ENCODE measurements at places on chromosomes 1 and 21.

GRCh38 chr1:28783363-28783762, 28.6 kb upstream of the OPRD1 start:
- DNase-seq: no peak
- peaks cover 16% of the 10 kb centered on the region for H3K4me1 ChIP-seq
- no peak overlapping the region for H3K27ac ChIP-seq
- no peaks in the 10 kb centered on the region for H3K36me3 ChIP-seq

- H3K27me3 ChIP-seq: no peaks in the 10 kb centered on the region
- DNase-seq: no peak
- H3K36me3 ChIP-seq: no peaks in the 10 kb centered on the region
- H3K4me3 ChIP-seq: no peak overlapping the region
Observed at GRCh38 chr1:169574336-169574735, 11.9 kb downstream of the F5 start.

DNA sequence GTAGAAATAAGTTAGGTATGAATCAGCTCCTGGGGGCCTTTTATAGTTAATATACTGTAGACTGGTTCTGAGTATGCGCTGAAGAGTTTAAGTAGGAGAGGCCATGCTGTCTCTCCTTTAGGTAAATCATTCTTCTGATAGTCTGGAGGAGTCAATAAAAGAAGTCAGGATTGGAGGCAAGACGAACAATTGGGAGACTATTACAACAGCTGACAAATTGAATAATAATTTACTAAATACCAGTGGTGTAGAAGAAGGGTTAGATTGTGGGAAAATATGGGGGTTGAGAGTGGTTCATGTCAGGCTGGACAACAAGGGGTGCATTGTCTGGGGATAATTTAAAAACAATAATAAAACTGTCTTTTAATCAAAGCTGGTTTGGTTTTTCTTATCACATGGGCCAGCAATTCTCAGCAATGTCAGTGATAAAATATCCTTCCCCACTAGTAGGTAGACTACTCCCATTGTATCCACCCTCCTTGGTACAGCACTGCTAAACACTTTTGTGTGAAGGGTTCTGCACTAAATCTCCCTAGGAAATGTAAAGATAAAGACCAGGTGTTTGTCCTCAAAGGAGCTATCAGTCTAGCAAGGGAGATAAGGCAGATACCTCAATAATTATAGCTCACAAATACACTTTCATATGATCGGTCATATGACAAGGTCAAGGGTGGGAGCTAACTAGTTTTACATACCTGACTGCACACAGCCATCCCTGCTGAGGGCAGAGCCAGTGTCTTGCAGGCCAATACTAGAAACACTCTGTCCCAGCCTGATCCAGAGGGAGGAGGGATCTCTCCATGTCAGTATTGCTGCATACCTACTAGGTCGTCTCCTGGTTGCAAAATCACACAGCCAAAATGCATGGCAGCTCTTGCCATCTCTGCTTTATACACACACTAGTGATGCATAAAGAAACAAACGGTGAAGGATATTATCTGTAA, 299.7 kb downstream of the VAV3 start:
- no peaks in the 10 kb centered on the region for H3K36me3 ChIP-seq
- H3K27me3 ChIP-seq: no peaks in the 10 kb centered on the region
- DNase-seq: no peak
- no peaks in the 10 kb centered on the region for H3K4me1 ChIP-seq

GRCh38 chr1:96049759-96050409, 671.7 kb upstream of the PTBP2 start:
- H3K4me1 ChIP-seq: no peaks in the 10 kb centered on the region
- H3K4me3 ChIP-seq: no peak overlapping the region
- no peak overlapping the region for H3K27ac ChIP-seq
- H3K27me3 ChIP-seq: no peaks in the 10 kb centered on the region

GRCh38 chr1:168972887-168973286, 133.6 kb upstream of the ATP1B1 start:
- no peaks in the 10 kb centered on the region for H3K36me3 ChIP-seq
- H3K27ac ChIP-seq: no peak overlapping the region
- H3K4me3 ChIP-seq: no peak overlapping the region
- no peaks in the 10 kb centered on the region for H3K27me3 ChIP-seq
- no peak for DNase-seq
- peaks cover 10% of the 10 kb centered on the region for H3K4me1 ChIP-seq

DNA sequence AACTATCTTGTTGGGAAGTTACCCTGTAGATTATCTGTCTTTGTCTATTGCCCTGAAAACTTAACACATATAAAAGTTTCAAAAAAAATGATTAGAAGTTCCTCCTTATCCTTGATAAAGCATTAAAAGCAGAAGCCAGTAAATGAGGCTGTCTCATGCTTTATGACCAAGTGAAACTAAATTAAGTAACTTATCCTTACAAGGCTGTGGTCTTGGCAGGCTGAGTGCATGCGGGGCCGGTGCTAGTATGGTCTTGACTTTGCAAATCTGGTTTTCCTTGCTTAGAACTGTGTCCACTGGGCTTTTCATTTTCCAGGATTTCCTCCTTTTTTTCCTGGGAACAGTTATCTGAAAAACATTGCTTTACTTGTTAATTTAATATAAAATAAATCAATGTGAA, 43.1 kb downstream of the PCNX2 start:
- DNase-seq: no peak
- no peaks in the 10 kb centered on the region for H3K27me3 ChIP-seq
- no peaks in the 10 kb centered on the region for H3K4me1 ChIP-seq
- no peaks in the 10 kb centered on the region for H3K36me3 ChIP-seq

DNA sequence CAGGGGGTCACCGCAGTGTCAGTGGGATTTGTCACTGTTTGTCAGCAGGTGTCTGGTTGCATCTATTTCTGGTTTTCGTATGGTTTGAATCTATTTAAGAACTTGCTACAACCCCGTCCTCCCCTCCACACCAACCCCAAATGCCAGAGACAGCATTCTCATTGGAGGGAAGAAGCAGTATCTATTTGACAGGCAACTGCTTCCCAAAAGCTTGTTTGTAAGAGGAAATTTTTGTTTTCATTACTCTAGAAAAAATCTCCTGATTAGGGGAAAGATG, 54.4 kb downstream of the NR5A2 start:
- H3K27me3 ChIP-seq: peaks cover 22% of the 10 kb centered on the region
- H3K27ac ChIP-seq: no peak overlapping the region

DNA sequence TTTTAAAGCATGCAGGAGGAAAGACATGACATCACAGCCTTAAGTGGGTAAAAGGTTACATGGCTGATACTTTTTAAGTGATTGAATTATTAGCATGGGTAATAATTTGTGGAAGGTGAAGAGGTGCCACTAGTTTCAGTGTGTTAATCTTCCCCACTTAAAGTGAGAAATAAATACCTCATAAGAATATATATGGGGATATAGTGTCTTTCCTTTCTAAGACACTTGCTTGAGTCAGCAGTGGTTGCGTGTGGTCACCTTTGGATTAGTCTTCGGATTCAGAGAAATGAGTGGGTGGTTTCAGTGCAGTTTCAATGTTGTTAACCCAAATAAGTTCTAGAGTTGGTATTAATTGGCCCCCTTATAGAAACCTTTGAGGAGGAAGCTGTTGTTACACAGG, 94.1 kb downstream of the ADGRL2 start:
- H3K36me3 ChIP-seq: no peaks in the 10 kb centered on the region
- peaks cover 22% of the 10 kb centered on the region for H3K4me1 ChIP-seq
- no peaks in the 10 kb centered on the region for H3K27me3 ChIP-seq
- no peak overlapping the region for H3K27ac ChIP-seq
- DNase-seq: no peak

GRCh38 chr1:109537450-109538178, 2.1 kb upstream of the GPR61 start:
- H3K4me3 ChIP-seq: no peak overlapping the region
- no peaks in the 10 kb centered on the region for H3K27me3 ChIP-seq
- H3K36me3 ChIP-seq: no peaks in the 10 kb centered on the region
- H3K4me1 ChIP-seq: peaks cover 8% of the 10 kb centered on the region

GRCh38 chr1:41681331-41682098, 197.0 kb upstream of the EDN2 start:
- DNase-seq: no peak
- H3K27me3 ChIP-seq: no peaks in the 10 kb centered on the region
- no peaks in the 10 kb centered on the region for H3K36me3 ChIP-seq

GRCh38 chr1:243507672-243508302, 251.9 kb downstream of the SDCCAG8 start:
- no peaks in the 10 kb centered on the region for H3K4me1 ChIP-seq
- no peaks in the 10 kb centered on the region for H3K27me3 ChIP-seq
- no peak overlapping the region for H3K27ac ChIP-seq
- H3K4me3 ChIP-seq: no peak overlapping the region
- DNase-seq: no peak

GRCh38 chr1:234000557-234001041, 96.1 kb downstream of the SLC35F3 start:
- DNase-seq: no peak
- H3K4me1 ChIP-seq: no peaks in the 10 kb centered on the region
- H3K27me3 ChIP-seq: no peaks in the 10 kb centered on the region
- H3K27ac ChIP-seq: no peak overlapping the region

Data from adrenal gland (tissue), 19 donors.